Fibroblast of skin of left quadriceps (primary cell): ENCODE measurements at places on chromosomes 4 and X.

DNA sequence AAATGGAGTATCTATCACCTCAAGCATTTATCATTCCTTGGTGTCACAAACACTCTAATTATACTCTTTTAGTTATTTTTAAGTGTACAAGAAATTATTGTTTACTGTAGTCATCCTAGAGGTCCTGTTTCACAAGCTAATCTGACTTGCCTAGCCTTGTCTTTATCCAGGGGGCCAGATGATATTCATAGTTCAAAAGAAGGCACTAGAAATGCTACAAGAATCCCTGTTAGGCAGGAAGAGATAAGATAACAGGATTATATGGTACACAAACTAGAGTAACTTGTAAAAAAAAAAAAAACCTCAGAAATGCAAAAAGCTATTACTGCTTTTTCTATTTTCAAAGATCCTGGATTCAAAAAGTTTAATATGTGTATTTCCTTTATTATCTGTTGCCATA lies 95.8 kb downstream of the MBNL3 start:
- no peak for DNase-seq

- DNase-seq, result no peak
These were observed 109.6 kb upstream of the KIT start for GRCh38 chr4:54548098-54548620.

DNA sequence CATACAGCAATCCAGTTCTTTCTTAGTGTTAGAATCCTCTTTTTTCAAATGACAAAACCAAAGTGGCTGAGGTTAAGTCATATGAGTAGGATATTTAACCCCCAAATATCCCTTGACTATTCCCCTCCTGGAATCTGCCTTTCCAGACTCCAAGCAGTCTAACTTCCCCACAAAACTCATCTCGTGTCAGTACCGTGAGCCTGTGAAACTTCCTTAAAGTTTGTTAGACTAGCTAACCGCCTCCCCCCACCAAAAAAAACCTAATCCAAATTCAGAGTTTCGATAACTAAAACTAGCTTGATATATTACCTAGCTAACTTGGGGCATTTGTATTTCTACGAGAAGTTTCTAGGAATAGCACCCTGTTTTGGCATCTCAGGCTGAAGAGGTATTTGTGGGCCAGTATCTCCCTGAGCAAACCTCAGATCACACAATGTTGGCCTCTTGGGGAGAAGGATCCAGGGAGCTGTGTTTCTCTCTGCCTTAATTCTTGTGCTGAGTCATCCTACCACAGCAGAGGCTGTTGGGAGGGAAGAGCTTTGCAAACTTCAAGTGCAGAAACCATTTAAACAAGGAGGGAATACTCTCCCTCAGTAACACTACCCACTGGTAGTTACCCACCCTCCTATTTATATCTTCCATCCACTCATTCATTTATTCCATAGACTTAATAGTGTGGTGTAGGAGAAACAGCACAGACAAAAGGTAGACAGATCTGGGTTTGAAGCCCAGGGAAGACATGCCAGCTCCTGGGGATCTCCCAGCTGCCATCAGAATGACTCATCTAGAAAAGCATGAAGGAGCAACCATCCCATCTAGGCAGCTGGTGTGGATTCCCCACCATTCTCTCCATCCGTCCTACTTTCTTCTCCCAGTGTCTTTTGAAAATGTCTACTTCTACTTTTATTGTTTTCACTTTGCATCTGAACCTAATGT lies 39.3 kb upstream of the TXK start:
- peak; percentile 73 for DNase-seq

- no peak for DNase-seq
These were observed 7.2 kb upstream of the NEUROG2 start for GRCh38 chr4:112523008-112523721.

DNA sequence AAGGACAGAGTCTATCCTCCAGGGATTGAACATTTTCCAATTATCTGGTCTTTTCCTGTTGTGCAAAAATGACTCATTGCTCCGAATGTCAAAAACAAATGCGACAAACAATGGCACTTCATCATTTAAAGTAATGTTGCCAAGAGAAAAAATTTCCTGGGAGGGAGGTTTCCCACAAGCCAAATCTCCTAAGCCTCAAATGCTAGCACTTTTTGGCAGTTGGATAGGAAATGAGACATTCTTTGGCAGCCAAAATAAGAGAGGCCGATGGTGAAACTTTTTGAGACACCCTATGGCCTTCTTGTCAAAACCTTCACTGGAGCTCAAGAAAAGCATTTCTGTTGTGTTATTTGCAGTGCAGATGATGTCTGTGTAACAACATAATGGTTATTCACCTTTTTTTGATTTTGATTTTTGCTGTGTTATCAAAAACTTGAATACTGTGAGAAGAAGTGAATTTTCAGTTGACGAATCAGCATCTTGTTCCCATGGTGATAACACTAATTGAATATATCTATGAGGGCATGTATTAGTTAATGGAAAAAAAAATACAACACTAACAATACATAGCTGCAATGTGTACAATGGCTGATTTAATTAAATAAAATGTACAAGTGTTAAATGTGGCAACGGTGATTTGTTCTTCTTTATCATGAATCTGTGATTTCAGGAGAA lies 333.8 kb downstream of the ANK2 start:
- peak; percentile 65 for DNase-seq

DNA sequence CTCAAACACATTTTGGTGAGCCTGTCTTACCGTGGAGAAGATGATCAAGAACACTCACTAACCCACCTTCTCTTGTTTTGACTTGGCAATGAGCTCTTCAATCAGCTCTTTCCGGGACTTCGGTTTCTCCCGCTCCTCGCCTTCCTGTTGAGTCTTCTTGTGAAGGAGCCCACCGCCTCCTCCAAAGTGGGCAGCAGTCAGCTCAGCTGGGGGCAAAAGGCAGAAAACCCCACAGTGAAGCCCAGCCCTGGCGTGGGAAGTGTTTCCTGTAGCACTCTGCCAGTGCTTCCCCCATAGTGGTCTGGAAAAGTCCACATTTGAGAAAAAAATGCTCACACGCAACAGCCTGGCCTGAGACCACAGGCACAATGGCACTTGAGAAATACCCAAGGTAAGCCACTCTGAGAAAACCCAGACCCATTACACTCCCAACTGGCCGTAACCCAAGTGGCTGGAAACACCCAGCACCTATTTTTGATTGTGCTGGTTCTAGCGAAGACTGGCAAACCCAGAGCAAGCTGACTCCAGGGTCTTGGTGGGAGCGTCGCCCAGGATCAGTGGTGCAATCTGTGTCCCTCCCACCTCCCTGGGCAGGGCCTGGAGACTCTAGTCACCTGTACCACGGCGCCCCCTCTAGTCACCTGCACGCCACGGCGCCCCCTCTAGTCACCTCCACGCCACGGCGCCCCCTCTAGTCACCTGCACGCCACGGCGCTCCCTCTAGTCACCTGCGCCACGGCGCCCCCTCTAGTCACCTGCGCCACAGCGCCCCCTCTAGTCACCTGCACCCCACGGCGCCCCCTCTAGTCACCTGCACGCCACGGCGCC lies 8.6 kb downstream of the NOP14 start:
- no peak for DNase-seq

DNA sequence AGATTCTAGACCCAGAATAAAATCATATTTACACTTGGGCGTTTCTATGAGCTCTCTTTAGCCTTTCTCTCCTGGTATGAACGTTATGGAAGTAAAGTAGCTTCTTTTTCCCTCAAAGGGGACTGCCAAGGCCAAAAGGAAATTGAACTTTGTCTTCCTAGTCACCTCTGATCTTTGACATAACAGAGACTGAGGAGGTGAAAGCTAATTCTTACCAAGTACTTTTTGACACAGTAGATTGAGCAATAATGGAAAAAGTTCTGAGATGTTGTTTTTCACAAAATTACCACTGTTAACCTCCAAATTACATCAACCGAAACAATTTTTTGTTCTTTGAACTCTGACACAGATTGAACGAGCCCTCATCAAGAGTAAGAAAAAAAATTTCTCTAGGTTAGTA lies 318.4 kb downstream of the TEX13A start:
- no peak for DNase-seq

DNA sequence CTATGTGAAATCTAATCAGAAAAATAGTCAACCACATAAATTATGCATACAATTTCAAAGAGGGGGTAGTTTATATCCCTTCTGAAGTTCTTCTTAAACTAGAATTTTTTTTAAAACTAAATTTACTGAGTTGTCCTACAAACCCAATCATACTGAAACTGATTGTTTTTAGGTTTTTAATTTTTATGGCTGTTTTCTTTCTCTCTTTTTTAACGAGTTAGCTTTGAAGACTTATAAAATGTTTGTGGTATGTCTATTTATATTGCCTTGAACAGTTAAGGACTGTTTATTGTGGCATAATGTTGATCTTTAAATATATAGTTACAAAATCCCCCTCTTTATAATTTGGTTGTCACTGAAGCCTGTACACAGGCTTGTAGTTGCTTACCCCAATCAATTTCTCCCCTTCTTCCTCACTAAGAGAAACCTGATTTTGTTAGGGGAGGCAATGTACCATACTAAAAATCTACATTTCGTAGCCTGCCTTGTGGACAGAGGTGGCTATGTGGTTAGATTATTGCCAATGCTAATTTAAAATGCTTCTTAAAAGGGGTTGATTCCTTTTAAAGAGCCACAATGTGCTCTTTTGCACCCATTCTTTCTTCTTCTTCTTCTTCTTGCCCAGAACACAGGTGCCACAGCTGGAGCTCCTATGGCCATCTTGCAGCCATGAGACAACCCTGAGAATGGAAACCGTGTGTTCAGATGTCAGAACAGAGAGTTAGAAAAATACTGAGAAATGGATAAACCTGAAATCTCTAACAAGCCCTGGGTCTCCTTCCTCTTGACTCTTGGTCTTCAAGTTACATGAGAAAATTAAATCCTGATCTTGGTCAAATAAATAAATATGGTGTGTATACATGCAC lies 102.7 kb upstream of the ZNF827 start:
- no peak for DNase-seq

- no peak for DNase-seq
These were observed 35.0 kb downstream of the NUDT11 start for GRCh38 chrX:51461053-51462044.

DNA sequence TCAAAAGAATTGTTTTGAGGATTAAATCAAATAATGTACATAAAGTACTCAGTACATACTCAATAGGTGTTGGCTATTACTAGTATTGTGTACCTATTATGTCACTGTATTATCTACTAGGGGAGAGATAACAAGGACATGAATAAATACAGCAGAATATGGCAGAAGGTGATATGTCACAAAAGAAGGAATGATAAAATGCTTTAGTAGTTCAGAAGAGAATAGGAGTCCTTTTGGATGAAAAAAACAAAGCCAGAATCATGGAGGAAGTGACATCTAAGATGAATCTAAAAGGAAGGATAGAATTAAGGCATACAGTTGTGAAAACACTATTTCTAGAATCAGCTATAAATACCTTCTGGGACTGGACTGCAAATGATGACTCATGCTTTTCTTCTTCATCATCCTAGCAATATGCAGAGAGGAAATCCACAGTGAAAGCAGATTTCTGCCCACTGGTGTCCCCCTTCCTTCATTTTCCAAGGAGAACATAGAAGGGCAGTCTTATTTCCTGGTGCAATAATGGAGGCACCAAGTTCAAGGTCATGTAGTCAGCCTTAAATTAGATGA lies 98.7 kb downstream of the GLUD2 start:
- no peak for DNase-seq

GRCh38 chr4:64000241-64000640 lies 409.0 kb downstream of the TECRL start:
- DNase-seq, result no peak

- peak; percentile 35 for DNase-seq
These were observed 243.8 kb downstream of the ADGRL3 start for GRCh38 chr4:61443813-61444510.

DNA sequence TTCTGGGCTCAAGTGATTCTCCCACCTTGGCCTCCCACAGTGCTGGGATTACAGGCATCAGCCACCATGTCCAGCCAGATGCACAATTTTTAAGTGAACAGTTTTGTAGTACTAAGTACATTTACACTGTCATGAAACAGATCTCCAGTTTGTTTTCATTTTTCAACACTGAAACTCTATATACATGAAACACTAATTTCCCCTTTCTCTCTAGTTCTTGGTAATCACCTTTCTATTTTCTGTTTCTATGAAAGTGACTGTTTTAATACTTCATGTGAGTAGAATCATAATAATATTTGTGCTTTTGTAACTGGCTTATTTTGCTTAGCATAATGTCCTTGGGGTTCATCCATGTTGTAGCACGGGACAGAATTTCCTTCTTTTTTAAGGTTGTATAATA lies 237.4 kb downstream of the CAMK2D start:
- no peak for DNase-seq

DNA sequence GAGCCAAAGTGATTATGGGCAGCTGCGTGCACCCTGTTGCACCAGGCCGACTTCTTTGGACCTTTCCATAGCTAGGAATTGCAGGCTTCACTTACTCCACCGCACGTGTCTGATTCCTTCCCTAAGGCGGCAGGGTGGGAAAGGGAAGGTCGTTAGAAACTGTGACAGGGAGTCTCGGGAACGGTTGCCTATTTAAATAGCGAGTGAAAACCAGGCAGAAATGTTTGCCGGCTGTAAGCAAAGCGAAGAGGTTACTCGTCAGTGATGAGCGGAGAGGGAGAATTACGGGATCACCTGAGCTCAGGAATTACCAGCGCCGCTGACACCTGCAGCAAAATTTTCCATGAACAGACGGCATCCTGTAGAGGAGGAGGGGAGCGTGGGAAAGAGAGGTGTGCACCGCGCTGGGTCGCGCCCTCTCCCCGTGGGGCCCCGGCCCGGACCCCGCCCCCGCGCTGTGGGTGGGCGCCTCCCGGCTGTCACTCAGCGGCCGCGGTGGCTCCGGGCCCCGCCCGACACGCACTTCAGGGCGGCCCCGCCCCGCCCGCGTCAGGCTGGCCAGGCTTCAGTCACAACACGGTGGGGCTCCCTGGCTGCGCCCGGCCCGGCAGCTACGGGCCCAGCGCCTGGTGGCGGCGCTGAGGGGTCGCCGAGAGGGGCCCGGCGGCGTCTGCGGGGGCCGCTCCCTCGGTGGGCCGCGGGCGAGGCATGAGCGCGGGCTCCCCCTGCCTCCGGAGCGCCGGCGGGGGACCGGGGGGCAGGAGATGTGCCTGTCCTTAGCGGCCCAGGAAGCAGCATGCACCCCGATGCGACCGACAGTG lies at the start of gene SNX25:
Gene SNX25 (plus strand): TSS at position 568 of the 821 bp plus-strand sequence. CDS start 229 bp downstream, at position 797.
- DNase-seq, result no peak

DNA sequence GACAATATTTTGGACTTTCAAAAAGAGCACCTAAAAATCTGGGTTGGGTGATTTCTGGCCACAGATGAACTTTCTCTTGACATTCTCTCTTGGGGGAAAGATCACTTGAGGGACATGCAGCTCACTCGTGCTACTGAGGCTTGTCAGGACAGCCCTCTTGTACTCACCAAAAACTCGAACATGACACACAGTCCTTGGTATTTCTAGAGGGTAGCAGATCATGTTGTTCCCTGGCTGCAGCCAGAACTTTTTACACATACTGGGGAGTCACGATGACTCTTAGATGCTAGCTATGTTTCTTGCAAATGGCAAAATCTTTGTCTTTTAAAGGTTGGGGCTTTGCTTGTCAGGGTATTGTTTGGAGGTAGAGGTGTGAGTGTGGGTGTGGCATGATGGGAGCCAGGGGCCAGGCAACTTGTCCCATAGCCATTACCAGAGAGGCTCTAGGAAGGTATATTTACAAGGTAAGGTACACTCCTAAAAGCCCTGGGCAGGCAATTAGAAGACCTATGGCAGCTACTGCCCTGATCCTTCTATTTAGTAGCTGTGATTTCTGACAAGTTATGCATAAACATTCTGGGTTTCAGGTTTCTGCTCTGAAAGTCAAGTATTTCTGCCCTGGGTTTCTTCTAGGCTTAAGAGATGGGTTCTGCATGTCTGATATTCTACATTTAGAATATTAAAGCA lies 241.7 kb upstream of the TLL1 start:
- DNase-seq, result no peak
